ENCODE measurements at places on chromosomes 11 and 22. TPM values are rescaled to one million over a fixed set of nuclear protein-coding genes. Genes with fewer than 3 reads are reported as not detected.

Gene NPAS4
- 2.6 TPM for total RNA-seq

Gene LDHAL6A
- total RNA-seq, result not detected

Gene SEZ6L
- total RNA-seq, result 0.12 TPM

Gene MRGPRX1
- total RNA-seq, result not detected

Gene HTR3B
- total RNA-seq, result not detected

Gene OR8J3
- 0.12 TPM for total RNA-seq

Gene NRIP3
- 2.2 TPM for total RNA-seq

Gene HEPN1
- not detected for total RNA-seq

Gene GRM5
- not detected for total RNA-seq

Gene ANGPTL5
- total RNA-seq, result not detected

Gene LMNTD2
- 1.1 TPM for total RNA-seq

Gene RPS6KB2
- 49.7 TPM for total RNA-seq

Gene ARHGAP32
- total RNA-seq, result 15.2 TPM

Gene TKFC
- total RNA-seq, result 13.0 TPM

Gene ART1
- total RNA-seq, result not detected

Gene PHOX2A
- total RNA-seq, result not detected

Gene TEF
- total RNA-seq, result 29.7 TPM

Gene TRPC6
- 3.5 TPM for total RNA-seq

Gene HEPHL1
- 0.67 TPM for total RNA-seq

Gene PLA2G3
- total RNA-seq, result 0.22 TPM

Gene KRTAP5-11
- total RNA-seq, result not detected

Gene KCNK4
- 0.31 TPM for total RNA-seq

Gene FZD4
- total RNA-seq, result 42.9 TPM

Gene MUC5AC
- total RNA-seq, result 0.02 TPM

Gene CACNA1I
- total RNA-seq, result 0.54 TPM

Gene OR51B4
- total RNA-seq, result not detected

Gene ENTHD1
- total RNA-seq, result not detected

Gene KIRREL3
- 1.3 TPM for total RNA-seq

Gene OR51E2
- total RNA-seq, result 2.5 TPM

Gene POU2AF2
- not detected for total RNA-seq

Gene APOA5
- total RNA-seq, result not detected

Gene XKR3
- not detected for total RNA-seq

Gene RAG2
- total RNA-seq, result not detected

Gene CARD18
- not detected for total RNA-seq

Gene C22orf42
- total RNA-seq, result not detected

Gene TMEM132A
- 8.9 TPM for total RNA-seq

Gene RIC3
- 33.2 TPM for total RNA-seq

Gene KIF18A
- total RNA-seq, result 0.15 TPM

Gene MRGPRX4
- total RNA-seq, result not detected

Gene OR5P2
- not detected for total RNA-seq

Gene TMEM25
- 48.7 TPM for total RNA-seq

Gene CPT1B
- 13.4 TPM for total RNA-seq

Gene CDC42EP1
- 35.1 TPM for total RNA-seq

Gene SMC1B
- not detected for total RNA-seq

Gene REXO2
- 105 TPM for total RNA-seq

Measured in gastroesophageal sphincter (tissue), 4 donors.